Cardiac septum (tissue), 1 donor: ENCODE measurements at places on chromosomes 1 and 21.

DNA sequence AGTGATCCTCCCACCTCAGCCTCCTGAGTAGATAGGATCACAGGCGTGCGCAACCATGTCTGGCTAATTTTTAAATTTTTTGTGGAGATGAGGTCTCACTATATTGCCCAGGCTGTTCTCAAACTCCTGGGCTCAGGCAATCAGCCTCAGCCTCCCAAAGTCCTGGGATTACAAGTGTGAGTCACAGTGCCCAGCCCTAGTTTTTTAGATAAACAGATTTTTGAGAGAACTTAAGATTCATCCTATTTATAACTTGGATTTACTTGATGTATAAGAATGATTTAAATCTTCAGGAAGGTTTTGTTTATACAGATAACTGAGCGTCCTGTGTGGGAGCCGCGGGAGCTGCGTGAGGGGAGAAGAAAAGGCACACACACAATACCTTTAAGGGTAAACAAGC is 26.2 kb downstream of the HEYL start:
- DNase-seq: no peak

DNA sequence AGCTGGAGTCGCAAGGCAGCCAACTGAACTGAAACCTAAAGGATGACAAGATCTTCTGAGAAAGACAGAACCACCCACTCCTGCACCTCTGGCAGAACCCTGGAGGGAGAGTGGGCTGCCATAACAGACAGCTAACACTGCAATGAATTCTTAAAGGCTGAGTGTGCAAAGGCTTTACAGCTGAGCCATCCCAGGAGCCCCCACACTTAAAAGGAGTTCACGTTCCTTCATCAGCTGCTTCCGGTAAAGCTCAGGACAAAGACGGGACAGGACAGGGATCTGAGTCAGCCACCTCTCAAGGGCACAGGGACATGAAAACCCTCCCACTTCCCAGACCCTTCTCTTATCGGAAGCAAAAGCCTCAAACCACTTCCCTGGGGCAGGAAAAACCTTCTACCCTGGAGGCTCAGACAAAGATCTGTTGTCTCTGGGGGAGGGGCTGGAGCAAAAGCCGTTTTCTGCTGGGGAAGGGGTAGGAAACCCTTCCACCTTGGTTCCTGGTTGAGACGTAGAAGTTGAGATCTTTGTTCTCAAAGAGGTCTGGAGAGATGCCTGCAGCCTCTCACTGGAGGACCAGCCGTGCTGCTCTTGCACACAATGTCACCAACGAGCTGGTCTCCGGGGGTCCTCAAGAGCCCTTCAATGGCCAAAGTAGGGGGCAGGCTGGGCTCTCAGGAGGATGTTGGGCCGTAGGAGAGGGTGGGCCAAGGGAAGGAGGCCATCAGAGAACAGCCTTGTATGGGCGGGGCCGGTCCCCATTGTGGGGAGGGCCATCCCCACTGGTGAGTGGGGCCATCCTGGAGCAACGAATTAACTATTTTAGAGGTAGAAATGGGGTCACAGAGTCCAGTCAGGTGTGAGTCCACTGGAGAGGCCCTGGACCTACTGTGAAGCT is 452.4 kb downstream of the PTPRU start:
- peak; percentile 63 for DNase-seq

DNA sequence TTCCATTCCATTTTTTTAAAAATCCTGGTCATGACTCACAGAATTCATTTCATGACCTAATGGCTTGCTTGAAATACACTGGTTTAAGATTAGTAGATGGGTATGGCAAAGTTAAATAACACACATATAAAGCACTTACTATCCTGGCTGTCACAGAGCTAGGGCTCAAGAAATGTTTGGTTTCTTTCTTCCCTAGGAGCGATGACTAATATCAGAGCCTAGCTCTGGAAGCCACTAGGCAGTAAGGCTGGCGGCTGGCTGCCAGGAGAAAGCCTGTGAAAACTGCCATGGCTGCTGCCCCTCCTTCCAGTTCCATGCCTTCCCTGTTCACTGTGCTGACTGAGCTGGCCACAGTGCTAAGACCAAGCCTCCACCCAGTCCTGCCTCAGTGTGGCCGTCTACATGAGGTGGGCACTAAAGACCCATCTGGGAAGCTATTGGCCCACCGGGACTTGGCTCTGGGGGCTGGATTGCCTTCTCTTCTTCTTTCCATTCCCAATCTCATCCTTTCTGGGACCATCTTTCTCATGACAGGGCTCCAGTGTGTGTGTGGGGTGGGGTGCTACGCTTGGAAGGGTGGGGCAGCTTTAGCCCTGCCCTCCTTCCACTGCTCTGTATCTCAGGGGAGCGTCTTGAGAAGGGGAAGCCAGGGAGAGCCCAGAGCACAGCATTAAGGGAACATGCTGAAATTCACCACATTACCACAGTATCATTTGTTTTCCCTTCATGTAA is 10.8 kb upstream of the ASCL5 start:
- no peak for DNase-seq

GRCh38 chr1:6080469-6080868 is 34.8 kb downstream of the KCNAB2 start:
- DNase-seq: no peak

DNA sequence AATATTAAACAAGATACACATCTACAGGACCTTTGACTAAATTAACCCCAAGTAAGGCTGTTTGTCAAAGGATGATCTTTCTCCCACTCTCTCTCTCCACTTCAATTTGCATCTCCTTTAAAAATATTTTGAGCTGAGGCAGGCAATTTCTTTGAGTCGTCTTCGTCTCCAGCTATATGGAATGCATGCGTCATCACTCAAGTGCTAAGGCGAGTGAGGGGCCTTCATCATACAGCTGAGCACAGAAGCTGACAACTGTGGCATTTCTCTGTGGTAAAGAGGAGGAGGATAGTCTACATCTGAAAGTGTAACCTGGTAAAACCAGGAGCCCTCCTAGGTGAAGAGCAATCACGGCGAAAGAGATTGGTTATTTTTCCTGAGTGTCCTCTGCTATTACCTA is 7.6 kb downstream of the EPHX4 start:
- DNase-seq: no peak

DNA sequence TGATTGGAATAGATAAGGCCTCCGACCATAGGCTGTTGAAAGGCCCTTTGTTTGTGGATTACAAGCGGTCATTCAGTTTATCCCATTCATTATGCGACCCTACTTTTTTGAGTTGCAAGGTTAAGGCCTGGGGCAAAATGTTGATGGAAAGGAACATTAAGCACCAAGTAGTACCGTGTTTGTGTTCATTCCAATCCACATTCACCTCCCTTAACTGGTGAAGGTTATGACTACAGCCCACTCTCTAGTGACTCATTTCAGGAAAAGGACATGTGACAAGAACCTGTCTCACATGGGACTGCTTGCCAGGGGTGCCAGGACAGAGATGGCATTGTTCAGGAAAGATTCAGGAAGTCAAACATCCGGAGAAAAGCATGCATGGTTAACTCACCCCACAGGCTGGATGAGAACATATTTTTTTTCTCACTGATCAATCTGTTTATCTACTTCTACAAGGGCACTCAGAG is 81.6 kb downstream of the CD58 start:
- DNase-seq: no peak

GRCh38 chr21:43267391-43268085 is 98.7 kb downstream of the CRYAA start:
- peak; percentile 17 for DNase-seq

- DNase-seq: no peak
Measured at GRCh38 chr1:118963138-118963455, 25.0 kb downstream of the TBX15 start.

GRCh38 chr1:66373157-66373591 is 160.8 kb upstream of the SGIP1 start:
- no peak for DNase-seq
